ENCODE measurements at places on chromosomes 11 and 22. TPM values are rescaled to one million over a fixed set of nuclear protein-coding genes. Genes with fewer than 3 reads are reported as not detected.

MRGPRF gene
- 17.9 TPM for polyA plus RNA-seq

TSSC4 gene
- polyA plus RNA-seq: 49.7 TPM

TMEM86A gene
- 7.5 TPM for polyA plus RNA-seq

SUSD2 gene
- polyA plus RNA-seq: 8.3 TPM

SLC22A12 gene
- 3.4 TPM for polyA plus RNA-seq

BAD gene
- polyA plus RNA-seq: 69.9 TPM

ENTHD1 gene
- not detected for polyA plus RNA-seq

OR52B2 gene
- polyA plus RNA-seq: not detected

OR8G5 gene
- not detected for polyA plus RNA-seq

LIF gene
- polyA plus RNA-seq: 2.3 TPM

HBB gene
- polyA plus RNA-seq: 201 TPM

HORMAD2 gene
- polyA plus RNA-seq: not detected

TESMIN gene
- polyA plus RNA-seq: 15.6 TPM

ARAP1 gene
- 83.6 TPM for polyA plus RNA-seq

GRIA4 gene
- polyA plus RNA-seq: 7.2 TPM

OPCML gene
- 16.1 TPM for polyA plus RNA-seq

GRM5 gene
- polyA plus RNA-seq: 0.16 TPM

CADM1 gene
- 130 TPM for polyA plus RNA-seq

BUD13 gene
- polyA plus RNA-seq: 30.6 TPM

TEX12 gene
- 0.37 TPM for polyA plus RNA-seq

MYOD1 gene
- polyA plus RNA-seq: not detected

NR1H3 gene
- 37.5 TPM for polyA plus RNA-seq

OR5D14 gene
- not detected for polyA plus RNA-seq

BTG4 gene
- not detected for polyA plus RNA-seq

USP2 gene
- 15.9 TPM for polyA plus RNA-seq

CHST1 gene
- polyA plus RNA-seq: 7.7 TPM

IRAG1 gene
- polyA plus RNA-seq: 7.9 TPM

TCN1 gene
- not detected for polyA plus RNA-seq

SPDYC gene
- polyA plus RNA-seq: not detected

ZBTB16 gene
- polyA plus RNA-seq: 1.2 TPM

TMEM191B gene
- polyA plus RNA-seq: 1.5 TPM

Measured in left renal pelvis (tissue), 4 donors.